Cortex of kidney (tissue), 1 donor: ENCODE measurements at places on chromosomes 7 and 10.

DNA sequence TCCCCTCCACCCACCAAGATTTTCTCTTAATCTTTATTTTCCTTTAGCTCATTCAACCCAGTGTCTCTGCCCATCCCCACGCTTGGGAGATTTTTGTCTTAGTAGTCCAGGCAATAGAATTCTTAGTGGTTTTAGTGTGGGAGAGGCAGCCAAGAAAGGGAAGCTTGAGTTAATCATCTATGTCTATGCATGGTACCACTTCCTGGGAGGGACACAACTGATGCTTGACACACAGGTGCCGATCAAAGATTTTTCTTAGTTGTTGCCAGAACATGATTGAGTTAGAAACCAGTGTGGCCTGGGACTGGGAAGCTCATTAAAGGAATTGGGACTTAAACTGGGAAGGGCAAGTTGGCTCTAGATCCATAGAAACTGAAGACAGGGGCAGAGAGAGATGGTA is 3.1 kb downstream of the STRA8 start:
- DNase-seq: no peak

DNA sequence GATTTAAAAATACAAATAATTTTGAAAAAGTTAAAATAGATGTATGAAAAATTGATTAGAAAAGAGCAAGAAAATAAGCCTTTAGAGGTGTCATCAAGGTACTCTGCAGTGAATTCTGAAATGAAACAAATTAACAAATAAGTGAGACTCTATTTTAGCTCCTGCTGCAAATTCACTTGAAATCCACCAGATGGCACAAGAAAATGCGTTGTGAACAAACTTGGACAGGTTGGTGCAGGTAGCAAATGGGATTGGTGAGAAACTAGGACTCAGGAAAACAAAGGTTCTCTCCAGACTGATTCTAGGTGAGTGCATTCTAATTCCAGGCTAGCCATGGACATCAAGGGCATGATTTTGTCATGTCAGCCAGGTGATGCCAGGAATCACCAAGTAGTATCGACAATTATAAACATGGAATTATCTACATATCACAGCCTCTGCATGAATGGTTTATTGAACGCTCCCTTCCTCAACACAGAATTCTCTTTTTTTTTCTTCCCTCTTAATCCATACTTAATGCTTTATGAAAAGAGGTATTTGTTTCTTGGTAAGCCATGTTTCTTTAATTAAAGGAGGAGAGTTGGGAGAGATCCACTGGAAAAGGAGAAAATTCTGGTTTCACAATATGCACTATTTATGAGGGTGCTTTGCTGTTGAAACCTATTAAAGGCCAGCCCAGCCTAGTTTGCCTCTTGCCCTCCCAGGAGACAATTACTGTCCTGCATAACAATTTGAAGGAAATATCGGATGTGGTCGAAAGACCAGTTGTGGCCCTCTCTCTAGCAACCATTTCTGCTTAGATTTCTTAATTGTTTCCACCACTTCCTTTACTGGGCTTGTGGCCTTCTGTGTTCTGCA is 118.1 kb downstream of the ZNF365 start:
- no peak for DNase-seq

DNA sequence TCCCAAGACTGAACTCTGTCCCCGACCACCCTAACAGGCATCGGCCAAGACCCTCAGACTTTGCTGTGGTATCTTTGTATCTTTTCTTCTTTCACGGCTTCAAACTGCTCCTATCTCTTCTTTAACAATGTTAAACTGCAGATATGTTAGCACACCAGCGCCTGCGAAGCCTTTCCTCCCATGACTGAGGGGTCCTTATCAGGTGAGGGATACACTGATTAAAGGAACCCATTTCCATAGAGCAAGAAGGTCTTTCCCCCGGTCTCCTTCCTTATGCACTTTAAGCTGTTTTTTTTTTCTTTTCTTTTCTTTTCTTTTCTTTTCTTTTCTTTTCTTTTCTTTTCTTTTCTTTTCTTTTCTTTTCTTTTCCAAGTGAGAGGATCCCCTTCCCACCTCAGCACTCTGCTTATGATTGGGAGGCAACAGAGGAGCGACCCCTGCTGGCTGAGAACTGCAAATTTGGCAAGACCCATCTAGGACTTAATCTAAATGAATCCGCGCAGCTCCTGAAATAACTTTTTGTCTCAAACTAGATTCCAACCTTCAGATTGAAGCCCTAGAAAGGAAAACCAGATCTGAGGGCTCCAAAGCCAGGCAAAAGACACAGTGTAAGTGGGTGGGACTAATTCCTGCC is 109.9 kb downstream of the ITGB8 start:
- no peak for DNase-seq

- DNase-seq: no peak
These were observed 14.0 kb downstream of the GATAD1 start for GRCh38 chr7:92461027-92462003.

- DNase-seq: no peak
These were observed 57.5 kb downstream of the FHIP2A start for GRCh38 chr10:114879093-114879492.

DNA sequence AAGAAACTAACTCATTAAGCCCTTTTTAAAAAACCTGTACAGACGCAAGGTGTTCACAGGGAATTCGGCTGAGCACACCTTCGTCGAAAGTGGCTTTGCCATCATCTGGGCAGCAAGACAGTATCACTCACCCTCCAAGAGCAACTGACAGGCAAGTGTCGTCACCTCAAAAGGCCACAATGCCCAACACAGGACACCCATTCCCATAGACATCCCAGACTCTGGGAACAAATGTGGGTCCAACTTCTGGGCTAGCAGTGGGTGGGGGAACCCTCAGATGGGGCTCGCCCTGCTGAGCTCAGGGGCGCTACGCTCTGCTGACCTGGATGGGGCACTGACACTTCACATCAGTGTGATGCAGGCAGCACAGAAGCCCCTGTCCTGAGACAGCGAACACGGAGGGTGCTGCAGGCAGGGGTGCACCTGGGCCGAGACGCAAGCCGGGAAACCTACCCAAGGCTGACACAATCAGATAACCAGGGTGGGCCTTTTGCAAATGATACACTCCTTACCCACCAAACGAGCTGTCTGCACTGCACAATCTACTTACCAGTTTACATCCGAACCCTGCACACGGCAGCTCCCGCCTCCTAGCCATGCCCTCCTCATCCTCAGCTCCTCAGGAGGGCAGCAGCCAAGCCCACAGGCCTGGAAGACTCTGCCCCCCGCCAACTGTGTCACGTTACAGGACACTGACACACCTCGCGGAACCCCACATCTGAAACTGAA is 1.7 kb downstream of the DIP2C start:
- DNase-seq: no peak

- DNase-seq: no peak
These were observed 63.6 kb upstream of the HGF start for GRCh38 chr7:81833401-81833800.

DNA sequence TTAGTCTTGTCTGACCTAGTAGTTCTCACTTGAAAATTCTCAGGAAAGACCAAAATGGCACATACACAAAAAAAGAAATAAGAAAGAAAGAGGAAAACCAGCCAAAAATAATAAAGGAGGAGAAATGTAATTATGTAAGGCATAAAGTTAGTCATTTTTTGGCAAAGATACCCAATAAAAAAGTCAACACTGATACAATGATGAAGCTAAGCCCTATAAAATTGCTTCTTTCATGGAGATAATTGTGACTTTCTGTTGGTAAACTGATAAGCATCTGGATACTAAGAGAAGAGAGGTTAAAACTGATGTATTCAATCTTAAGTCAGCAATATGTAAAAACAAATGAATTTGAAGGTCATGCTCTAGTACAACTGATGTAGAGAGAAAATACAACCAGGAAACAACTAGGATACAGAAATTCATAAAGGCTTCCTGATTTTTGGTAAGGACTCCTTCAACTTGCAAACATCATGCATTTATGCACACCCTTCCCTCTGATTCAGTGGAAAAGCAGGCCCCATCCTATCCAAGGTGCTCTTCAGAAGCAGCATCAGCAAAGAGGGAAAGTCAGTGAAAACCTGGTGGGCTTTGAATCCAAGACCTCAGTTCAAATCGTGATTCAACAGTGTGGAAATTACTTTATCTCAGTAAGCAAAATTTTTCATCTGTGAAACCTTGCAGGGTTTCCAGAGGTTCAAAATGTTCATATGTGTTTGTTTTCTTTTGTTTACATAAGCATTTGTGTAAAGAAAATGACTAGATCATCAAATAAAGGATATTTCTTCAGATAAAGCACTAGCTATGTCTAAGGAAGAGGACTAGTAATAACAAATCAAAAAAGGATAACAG is 32.6 kb downstream of the IMMP2L start:
- no peak for DNase-seq

DNA sequence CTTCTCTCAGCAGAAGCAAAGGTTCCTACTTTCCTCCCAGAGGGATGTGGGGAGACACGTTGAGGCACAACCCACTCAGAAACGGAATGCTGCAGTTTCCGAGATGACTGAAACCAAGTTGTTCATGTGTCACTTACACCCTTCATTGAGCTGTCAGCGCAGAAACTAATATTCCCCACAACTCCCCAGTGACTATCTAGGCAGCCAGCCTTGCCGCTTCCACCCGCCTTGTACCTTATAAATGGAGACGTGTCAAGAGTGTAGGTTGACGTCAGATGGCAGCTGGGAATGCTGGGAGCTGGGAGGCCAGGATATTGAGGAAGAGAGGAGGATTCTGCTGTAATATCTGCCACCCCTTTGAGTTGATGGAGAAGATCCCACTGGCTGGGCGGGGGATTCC is 15.1 kb downstream of the GPR26 start:
- DNase-seq: no peak

- no peak for DNase-seq
These were observed 5.5 kb upstream of the OPN1SW start for GRCh38 chr7:128781126-128781525.

GRCh38 chr7:112086496-112087254 is 119.5 kb downstream of the DOCK4 start:
- DNase-seq: no peak

GRCh38 chr7:107068156-107068555 is 23.7 kb downstream of the PRKAR2B start:
- no peak for DNase-seq

DNA sequence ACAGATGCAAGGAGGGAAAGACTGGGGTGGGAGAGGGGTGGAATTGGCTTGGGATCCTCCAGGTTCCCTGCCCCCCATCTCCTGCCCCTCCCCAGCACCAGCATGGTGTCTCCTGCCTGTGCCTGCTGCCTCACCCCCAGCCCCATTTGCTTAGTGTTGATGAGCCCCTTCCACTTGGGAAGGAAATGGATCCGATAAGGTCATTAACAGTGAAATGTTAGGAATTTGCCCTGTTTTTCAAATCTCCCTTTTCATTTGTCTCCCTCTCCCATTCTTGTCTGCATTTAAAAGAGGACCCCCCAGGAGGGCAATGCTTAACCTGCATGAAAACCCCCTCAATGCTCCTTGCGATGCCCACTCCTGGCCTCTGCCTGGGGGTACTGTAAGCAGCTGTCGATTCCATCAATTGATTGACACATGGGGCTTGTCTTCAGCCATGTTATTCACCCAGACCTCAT is 51.5 kb downstream of the HK1 start:
- no peak for DNase-seq

DNA sequence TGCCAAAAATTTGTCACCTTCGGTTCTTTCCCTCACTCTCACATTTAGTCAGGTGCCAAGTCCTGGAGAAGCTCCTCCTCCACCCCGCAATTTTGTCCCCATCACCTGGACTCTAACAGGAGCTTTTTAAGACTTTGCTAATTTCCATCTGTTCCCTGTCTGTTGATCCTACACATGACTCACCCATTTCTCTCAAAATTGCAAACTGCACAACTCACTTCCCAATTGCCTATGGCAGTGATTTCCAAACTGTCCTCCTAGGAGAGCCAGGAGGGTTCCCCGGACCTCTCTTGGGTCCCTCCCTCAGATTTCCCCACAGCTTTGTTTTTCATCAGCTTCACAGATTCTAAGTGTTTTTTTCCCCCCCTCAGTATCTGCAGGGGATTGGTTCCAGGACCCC is 120.3 kb downstream of the WNT2 start:
- no peak for DNase-seq

DNA sequence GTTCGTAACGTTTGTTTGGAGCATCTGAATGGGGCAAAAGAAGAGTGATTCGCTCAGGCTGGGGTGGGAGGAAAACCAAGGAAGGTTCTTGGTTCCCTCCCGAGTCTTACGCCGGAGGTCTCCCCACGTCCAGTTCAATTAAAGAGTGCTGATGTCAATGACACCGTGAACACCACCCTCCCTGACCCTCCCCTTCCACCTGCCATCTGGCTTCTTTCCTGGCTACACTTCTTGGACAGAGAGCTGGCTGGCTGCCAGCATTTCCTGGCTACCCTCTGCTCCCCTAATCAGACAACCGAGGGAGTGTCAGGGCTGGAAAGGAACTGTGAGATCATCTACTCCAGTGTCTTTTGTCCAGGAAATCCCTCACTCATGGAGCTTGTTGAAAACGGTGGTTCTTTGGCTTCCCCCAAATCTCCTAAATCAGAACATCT is 24.1 kb upstream of the FFAR4 start:
- no peak for DNase-seq

DNA sequence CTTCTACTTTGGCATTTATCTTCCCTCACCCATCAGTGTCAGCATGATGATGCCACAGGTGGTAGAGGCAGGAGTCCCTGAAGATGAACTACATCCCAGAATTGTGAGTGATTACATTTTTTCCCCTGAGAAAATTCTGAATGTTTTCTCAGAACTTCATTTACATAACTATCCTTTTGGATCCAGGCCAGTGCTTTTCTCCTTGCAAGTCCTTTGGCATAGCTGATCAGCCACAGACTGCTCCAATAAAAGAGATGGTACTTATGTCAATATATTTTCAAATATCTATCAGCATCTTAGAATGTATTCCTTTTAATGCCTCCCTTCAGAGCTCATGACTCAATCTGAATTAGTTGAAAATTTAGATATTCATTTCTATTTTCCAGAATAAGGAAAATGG is 135.5 kb downstream of the IQUB start:
- DNase-seq: no peak

DNA sequence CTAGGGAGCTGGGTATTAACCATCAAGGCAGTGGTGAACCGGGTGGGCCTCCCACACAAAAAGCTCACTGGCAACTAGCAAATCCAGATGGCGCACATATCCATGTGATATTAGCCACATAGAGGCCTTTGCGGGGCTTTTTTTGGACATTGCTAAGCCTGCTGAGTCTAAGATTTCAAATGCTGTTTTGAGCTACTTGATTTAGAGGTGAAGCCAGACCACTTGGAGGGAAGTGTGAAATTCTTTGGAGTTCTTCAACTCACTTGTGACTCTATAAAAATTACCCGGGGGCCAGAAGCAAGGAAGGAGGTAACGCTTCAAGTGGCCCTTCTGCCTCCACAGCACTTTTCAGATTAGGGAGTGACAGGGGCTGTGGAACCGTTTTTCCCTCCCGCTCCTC is 619.8 kb upstream of the GALNT17 start:
- no peak for DNase-seq

GRCh38 chr7:123977081-123977480 is 52.0 kb downstream of the SPAM1 start:
- no peak for DNase-seq

- no peak for DNase-seq
These were observed 43.1 kb downstream of the FOXK1 start for GRCh38 chr7:4725014-4725849.

DNA sequence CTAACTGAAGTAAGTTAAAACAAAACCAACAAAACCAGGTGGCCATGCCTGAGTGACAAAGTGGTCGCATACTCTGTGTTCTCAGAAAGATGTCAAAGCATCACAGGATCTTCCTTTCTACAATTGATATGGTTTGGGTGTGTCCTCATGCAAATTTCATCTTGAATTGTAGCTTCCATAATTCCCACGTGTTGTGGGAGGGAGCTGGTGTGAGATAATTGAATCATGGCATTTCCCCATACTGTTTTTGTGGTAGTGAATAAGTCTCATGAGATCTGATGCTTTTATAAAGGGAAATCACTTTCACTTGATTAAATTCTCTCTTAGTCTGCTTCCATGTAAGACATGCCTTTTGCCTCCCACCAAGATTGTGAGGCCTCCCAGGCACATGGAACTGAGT is 465.7 kb downstream of the PCDH15 start:
- DNase-seq: no peak
